Effector CD4-positive, alpha-beta T cell (primary cell): ENCODE measurements at places on chromosomes 5 and 9.

- no peak for DNase-seq
These were observed 328.3 kb downstream of the TMEM167A start for GRCh38 chr5:82748688-82749460.

GRCh38 chr5:178325679-178326373 lies 93.2 kb upstream of the PHYKPL start:
- DNase-seq: no peak

DNA sequence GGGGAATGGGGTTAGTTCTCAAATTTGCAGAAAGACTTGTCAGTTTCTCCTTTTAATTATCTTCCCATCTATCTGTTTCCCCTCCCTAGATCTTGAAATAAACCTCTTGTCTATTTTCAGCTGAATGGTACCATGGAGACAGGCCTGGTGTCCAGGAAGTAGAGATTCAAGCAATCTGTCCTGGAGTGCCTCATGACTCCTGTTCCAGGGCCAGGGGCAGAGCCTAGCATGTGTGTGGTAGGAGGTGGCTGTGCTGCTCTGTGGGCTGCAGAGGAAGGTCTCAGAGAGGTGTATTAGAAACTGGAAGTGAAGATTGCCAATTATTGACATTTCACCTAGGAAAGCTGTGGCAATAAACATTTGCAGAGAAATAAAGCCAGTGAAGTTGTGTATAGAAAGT lies 175.8 kb upstream of the ATP10B start:
- DNase-seq: no peak

DNA sequence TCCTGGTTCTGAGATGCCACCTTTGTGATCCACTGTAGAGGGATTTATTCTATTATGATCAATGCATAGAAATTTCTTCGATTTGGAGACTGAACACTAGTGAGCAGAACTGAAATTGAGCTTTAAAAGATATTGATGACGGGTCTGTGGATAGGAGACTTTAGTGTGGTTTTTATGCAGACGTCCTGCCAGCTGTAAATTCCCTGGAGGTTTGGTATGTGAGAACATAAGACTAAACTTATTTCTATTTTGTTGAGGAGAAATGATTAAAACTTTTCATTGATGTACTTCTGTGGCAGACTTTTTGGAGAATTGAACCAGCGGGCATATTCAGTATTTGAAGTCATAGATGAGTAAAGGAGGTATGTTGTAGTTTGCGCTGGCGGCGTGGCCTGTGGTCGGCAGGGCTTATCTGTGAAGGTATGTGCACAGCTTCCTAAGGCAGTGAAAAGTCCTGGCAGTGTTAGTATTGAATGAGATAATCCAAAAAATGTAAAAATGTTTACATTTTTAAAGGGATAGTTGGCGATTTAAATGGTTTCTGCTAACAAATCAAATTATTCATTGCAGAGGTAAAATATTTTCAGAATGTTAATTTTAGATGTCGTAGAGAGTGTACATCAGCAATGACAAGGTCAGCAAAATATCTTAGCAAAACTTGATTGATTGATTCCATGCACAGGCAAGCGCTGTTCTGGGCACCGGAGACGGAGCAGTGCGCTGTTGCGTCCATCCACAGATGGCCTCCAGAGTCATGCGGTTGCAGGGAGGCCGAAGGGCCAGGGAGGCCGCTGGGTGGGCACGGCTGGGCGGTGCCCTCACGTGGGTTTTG lies 20.4 kb downstream of the TENT4A start:
- no peak for DNase-seq

GRCh38 chr5:138732466-138732865 lies 20.8 kb upstream of the CTNNA1 start:
- no peak for DNase-seq

DNA sequence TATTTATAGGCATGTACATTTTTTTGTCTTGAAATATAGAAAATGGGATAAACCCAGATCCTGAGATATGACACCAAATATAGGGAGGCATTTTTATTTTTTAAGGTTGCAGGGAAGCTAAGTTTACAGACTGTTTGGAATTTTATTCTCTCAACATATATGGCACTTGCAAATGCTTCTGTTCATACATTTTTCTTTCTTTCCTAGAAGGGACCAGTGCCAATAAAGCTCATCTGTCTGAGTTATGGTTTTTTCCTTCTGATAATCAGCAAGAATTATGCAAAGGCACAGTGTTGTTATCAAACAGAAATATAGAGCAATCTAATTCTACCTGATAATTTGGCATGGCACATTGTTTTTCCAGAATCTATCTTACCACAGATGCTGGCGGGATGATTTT lies 156.9 kb upstream of the GPR151 start:
- no peak for DNase-seq

- DNase-seq: no peak
These were observed 117.7 kb upstream of the MSX2 start for GRCh38 chr5:174606646-174607045.

DNA sequence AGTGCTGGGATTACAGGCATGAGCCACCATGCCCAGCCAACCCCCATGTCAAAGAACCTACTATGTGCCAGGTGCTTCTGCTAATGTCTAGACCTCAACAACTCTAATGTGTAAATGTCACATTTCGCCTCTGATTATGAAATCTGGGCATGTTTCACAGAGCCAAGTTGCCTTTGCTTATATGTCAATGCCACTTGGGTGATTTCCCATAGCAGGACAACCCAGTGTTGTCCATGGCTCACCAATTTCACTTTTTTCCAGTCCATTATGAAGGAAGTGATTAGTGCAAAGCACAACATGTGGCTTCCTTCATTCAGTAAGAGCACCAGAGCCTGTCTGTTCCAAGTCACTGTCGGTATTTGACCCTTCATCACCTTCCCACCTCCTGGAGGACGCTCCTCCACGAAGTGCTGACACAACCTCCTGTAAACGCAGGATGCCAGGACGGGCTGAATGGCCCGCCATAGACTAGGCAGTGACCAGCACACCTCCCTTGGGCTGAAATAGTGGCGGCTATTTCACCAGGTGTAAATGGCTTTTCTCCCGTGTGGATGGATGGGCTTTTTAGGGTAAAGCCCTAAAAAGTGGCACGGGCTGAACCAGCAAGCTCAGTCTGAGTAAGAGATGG lies 962 bp upstream of the PKN3 start:
- no peak for DNase-seq
